ENCODE measurements at places on chromosomes 6 and 20. TPM values are rescaled to one million over a fixed set of nuclear protein-coding genes. Genes with fewer than 3 reads are reported as not detected.

The SLC18B1 gene
- total RNA-seq, result 42.0 TPM

The FLRT3 gene
- total RNA-seq, result 0.22 TPM

The UNC5CL gene
- total RNA-seq, result 1.7 TPM

The SCUBE3 gene
- not detected for total RNA-seq

The CLPSL2 gene
- not detected for total RNA-seq

The OPRM1 gene
- not detected for total RNA-seq

The MGME1 gene
- 7.8 TPM for total RNA-seq

The PERP gene
- 31.6 TPM for total RNA-seq

Measured in subcutaneous adipose tissue (tissue), 4 donors.